ENCODE measurements at places on chromosomes 11 and 22.

DNA sequence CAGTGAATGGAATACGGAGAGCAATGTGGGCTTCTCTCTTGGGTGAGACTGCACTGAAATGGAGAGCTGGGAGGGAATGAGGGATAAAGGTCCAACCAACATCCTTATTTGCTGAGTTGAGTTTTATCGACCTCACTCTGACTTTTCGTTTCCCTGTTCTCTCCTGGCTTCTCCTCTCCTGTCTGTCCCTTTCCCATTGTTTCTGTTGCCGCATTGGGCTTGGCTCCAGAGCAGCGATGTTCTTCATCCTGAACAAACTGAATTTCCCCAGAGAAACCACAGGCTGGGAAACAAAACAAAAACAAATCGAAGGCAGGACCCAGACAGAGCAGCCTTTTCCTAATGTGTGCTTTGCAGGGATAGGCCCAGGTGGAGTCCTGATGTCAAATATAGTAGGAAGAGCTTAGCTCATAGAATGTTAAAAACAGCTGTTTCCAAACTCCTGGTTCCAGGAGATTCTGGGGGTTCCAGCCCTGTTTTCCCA, 30.0 kb downstream of the MOV10L1 start:
- DNase-seq: no peak

DNA sequence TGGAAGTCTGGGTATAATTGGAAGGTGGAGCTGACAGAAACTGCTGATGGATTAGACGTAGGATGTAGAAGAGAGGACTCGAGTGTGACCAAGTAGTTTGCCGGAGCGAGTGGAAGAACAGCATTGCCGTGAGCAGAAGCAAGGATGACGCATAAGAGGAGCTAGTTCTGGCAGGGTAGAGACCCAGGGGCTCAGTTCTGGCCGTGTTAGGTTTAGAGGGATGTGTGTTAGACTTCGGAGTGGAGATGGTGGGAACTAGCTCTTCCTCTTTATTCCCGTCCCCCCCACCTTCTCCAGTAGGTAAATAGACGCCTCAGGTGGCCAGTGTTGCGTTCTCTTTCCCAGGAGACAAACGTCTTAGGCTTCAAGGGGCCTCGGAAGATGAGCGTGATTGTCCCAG, 19.1 kb downstream of the TUB start:
- no peak for DNase-seq

- DNase-seq: peak; percentile 18
These were observed 550.9 kb upstream of the CCDC90B start for GRCh38 chr11:83836883-83837654.

DNA sequence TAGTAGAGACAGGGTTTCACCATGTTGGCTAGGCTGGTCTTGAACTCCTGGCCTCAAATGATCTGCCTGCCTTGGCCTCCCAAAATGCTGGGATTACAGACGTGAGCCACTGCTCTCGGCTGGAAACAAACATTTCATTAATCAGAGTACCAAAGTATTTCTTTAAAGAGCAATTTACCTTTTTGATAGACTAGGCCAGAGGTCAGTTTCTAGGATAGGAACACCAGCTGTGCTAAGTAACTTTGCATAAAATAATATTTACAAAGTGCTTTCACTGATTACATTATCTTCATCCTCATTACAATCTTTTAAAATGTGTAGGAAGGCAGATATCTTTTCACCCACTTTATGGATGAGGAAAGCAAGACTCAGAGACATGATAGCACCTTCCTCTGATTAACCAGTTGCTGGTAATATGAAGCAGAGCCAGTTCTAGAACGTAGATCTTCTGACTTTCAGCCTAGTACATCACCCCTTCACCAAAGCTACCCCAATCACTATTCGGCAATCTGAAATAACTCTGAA, 355.2 kb downstream of the SOX6 start:
- no peak for DNase-seq

GRCh38 chr11:45470151-45470793, 184.1 kb upstream of the SYT13 start:
- DNase-seq: no peak

- DNase-seq: no peak
These were observed 993.7 kb downstream of the OPCML start for GRCh38 chr11:132538642-132539041.

GRCh38 chr22:19766511-19767426, 6.2 kb downstream of the TBX1 start:
- DNase-seq: no peak

GRCh38 chr22:24230911-24231656, 13.8 kb downstream of the GGT5 start:
- no peak for DNase-seq

DNA sequence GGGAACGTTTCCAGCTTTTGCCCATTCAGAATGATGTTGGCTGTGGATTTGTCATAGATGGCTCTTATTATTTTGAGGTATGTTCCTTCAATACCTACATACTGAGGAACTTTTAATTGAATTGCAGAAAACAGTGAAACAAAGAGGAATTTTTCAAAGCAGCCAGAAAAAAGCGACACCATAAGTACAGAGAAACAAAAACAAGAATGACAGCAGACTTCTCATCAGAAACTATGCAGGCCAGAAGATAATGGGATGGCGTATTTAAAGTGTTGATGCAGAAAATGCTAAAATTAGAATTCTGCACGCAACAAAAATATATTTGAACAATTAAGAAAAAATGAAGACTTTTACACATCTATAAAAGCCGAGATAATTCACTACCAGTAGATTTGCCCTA, 95.4 kb upstream of the TIMP3 start:
- no peak for DNase-seq

- peak; percentile 74 for DNase-seq
These were observed 885.6 kb downstream of the BRD1 start for GRCh38 chr22:48941903-48942575.

GRCh38 chr22:23268139-23268712, 87.9 kb downstream of the BCR start:
- DNase-seq: no peak

- DNase-seq: no peak
These were observed 47.3 kb downstream of the PRDM11 start for GRCh38 chr11:45193695-45194094.

DNA sequence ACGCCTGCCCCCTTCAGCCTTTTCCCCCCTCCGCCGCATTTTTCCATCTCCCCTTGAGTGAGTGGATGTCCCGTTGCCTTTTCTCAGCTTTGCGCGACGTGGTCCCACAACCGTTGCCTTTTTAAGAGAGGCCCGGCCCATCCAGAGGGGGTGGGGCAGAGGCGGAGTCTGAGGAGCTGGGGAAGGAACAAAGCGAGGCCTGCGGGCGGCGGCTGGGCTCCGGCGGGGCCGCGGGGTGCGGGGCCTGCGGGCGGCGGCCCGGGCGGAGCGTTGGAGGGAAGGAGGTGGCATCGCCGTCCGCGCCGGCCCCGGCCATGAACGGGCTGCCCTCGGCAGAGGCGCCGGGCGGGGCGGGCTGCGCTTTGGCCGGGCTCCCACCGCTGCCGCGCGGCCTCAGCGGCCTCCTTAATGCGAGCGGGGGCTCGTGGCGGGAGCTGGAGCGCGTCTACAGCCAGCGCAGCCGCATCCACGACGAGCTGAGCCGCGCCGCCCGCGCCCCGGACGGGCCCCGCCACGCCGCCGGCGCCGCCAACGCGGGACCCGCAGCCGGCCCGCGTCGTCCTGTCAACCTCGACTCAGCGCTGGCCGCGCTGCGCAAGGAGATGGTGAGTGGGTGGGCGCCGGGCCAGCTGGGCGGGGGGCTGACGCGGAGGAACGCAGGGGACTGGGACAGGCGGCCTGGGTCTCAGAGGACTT, at the start of gene FAM89B:
Gene FAM89B (plus strand): TSS at position 183 of the 696 bp plus-strand sequence. CDS start 132 bp downstream, at position 315.
- no peak for DNase-seq

DNA sequence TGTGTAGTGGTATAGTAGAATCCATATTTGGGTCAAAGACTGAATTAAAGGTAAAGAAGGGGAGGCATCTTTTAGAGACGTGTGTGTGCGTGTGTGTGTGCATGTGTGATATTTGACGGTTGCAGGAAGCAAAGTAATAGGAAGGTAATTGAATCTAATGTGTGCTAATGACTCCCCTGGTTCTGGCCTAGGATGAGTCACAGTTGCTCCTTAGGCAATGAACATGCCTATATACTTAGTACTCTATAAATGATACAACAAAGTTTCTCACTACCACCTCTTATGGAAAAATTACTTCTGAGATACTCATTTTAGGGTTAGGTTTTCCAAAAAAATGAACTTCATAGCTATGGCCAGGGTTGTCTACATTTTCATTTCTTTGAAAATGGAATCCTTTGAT, 409.6 kb downstream of the GUCY1A2 start:
- DNase-seq: no peak

DNA sequence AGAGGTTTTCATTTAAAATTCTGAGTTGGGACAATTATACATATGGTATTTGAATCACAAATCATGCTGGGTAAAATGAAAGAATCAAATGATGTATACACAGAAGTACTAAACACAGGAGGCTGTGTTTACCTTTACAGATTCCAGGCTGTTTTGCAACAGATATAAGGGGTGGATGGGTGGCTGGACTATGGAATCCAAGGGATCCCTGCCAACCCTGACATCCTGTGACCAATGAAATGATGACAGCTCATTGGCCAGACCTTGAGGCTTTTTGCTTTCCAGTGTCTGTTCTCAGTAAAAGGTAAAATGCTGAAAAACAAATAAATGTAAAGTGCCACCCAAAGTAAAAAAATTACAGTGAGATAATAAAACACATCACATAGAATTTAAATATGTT, 3.3 kb upstream of the DDI1 start:
- no peak for DNase-seq

DNA sequence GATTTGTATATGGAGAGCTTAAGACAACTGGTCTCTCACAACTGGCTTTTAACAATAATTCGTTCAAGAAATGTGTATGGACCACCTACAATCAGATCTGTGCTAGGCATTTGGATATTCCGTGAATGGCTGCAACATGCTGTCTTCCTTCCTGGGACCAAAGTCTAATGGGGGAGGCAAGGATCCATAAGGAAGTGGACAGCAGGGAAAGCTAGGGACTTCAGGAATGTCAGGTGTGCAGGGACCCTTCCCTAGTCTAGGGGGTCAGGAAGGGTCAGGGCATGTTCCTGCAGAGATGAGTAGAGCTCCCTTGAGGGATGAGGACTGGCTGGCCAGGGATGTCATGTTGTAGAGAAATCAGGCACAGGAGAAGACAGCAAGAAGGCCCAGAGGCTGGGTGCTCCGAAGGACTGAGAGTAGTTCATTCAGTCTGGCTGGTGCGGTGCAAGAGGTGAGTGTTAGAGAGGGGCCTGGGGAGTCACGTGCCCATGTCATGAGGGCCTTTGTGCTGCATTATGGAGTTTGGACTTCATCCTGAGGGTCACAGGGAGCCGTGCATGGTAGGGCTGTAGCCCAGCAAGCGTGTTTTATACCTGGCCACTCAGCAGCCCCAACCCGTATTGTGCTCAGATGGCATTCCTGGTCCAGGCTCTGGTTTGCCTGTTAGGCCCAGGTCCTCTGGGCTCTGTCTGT, 8.5 kb upstream of the NECTIN1 start:
- no peak for DNase-seq

GRCh38 chr22:27875951-27876350, 43.1 kb downstream of the PITPNB start:
- DNase-seq: no peak

DNA sequence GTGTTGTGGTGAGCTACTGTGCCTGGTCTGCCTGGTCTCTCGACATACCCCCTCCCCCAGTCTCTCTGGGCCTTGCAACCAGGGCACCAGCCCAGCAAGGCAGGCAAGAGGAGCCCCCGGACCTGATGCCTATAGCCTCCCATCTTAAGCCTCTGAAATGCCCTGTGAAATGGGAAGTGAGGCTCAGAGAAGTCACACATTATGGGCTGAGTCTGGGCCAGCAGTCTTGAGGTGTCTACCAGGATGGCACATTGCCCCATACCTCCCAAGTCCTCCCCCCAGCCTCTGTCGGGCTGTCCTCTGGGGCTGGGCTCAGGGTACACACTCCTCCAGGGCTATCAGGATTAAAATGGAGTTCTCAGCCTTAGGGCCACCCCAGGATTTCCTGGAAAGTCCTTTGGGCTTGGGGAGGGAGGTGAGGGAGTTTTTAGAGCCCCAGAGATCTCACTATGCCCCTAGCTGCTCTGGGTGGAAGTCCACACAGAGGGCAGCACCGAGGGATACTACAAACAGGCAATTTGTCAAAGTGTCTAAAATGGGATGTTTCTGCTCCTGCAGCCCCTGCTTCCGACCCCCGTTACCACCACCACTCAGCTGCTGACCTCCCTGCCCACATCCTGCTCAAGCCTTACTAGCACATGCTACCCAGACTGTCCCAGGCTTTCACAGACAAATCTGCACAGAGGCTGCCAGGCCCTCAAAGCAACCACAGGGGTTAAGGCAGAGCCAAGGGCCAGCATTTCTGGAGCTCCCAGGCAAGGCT, 3.1 kb upstream of the SH3BP1 start:
- DNase-seq: no peak

DNA sequence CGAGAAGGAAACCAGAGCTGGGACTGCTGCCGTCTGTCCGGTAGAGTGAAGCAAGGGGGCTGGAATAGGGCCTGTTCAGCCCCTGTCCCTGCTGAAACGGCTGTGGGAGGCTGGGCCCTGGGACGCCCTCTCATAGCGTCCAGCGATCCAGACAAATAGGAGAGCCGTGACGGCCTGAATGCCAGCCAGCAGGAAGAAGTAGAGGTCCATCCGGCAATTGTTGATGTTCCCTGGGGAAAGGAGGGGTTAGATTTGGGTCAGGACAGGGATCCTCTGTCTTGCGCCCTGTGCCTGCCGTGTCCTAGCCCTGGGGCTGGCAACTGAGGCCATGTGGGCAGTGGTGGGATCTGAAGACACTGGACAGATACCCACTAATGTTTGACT, 12.9 kb downstream of the TMEM132A start:
- DNase-seq: no peak

- no peak for DNase-seq
These were observed 43.9 kb downstream of the PDHX start for GRCh38 chr11:34960277-34960676.

- no peak for DNase-seq
These were observed 358 bp downstream of the OR52H1 start for GRCh38 chr11:5547982-5548381.

DNA sequence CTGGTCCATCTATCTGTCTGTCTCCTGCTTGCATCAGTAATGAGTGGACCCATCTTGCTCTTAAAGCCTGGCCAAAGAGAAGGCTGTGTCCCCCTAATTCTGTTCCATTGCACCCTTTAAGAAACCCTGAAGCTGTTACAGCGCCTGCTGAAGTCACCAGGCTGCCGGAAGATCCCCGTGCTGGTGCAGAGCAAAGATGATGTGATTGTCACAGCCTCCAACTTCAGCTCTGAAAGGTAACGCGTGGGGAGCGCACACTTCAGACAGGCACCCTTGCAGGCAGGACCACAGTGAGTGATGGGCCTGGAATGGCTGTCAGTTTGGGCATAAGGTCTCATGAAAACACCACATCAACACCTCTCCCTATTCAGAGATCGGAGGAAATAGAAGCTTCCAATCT, 18.4 kb downstream of the GTPBP1 start:
- no peak for DNase-seq

DNA sequence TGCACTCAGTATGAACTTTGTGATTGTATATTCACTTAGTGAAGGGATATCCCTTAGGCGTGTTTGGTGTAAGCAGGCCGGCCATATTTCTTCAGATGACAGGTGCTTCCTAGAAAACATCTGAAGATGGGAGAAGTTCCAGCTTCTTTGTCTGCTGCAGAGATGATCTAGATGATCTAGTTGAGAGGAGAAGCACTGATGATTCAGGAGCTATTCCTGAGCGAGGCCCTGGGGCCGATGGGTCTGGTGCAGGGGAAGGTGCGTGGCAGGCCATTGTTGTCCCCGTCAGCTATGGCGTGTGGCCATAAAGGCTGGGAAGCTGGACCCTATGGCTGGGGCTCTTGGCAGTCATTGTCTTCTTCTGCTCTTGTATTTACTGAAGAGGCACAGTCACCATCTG, 14.0 kb downstream of the FAM118A start:
- DNase-seq: no peak
